ENCODE measurements at places on chromosomes 11 and 22.

DNA sequence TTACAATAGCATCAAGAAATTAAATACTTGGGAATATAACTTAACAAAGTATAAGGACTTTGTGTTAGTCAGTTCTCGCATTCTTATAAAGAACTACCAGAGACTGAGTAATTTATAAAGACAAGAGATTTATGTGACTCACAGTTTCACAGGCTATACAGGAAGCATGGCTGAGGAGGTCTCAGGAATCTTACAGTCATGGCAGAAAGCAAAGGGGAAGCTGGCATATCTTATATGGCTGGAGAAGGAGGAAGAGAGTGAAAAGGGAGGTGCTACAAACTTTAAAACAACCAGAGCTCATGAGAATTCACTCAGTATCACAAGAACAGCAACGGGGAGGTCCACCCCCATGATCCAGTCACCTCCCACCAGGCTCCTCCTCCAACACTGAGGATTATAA, 32.0 kb upstream of the CCDC134 start:
- no peak for DNase-seq

DNA sequence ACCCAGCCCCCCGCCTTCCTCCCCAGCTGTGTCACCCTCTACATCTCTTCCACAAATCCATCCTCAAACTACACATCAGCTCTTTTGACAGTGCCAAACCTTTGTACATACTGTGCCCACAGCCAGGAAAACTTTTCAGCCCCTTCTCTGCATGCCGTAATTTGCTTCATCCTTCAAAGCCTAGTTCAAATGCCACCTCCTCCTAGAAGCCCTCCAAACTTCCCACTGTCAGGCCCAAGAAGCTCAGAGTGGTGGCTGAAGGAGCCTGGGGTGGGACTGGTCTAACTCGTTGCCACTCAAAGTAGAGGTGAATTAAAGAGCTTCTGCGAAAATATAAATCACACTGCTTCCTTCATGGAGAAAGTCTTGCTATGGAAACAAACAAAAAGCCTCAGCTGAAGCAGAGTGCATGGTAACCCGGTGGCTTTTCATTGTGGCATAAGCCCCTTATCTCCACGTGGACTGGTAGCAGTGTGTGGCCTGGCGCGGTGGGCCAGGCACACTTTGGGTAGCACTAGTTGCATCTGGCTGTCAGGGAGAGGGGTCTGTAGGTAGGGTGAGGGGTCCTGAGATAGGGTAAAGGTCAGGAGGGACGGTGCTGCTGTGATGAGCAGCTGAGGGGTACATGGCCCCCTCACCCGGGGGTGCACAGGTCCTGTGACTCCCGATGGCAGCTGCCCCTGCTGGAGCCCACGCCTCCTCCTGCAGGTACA, 76.9 kb downstream of the MYO7A start:
- DNase-seq, result no peak

DNA sequence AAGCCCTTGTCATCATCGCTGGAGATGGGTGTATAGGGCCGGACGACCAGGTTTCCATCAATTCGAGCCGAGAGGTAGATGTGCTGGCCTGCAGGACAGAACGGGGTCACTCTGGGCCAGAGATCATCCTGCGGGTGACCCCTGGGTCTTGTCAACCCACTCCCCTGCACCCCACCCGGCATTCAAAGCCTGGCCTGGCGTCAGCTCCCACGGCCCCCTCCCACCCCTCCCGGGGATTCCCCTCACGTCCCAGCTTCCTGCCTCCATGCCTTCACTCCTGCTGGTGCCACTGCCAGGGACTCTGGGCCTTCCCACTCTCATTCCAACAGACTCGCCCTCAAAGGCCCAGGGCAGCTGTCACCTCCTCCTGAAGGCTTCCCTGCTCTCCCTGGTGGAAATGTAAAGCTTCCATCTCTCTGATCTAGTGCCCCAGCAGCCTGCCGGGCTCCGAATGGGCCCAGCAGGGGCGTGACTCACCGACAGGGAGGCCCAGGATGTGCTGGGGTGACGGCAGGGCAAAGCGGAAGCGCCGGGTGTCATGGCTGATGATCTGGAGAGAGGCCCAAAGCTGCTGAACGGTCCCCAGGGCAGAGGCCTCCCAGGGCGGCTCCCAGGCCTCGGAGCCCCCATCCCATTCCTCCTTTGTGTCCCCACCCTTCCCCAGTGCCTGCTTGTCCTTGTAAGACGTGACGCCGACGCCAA, 9.3 kb downstream of the ATP5MGL start:
- no peak for DNase-seq

DNA sequence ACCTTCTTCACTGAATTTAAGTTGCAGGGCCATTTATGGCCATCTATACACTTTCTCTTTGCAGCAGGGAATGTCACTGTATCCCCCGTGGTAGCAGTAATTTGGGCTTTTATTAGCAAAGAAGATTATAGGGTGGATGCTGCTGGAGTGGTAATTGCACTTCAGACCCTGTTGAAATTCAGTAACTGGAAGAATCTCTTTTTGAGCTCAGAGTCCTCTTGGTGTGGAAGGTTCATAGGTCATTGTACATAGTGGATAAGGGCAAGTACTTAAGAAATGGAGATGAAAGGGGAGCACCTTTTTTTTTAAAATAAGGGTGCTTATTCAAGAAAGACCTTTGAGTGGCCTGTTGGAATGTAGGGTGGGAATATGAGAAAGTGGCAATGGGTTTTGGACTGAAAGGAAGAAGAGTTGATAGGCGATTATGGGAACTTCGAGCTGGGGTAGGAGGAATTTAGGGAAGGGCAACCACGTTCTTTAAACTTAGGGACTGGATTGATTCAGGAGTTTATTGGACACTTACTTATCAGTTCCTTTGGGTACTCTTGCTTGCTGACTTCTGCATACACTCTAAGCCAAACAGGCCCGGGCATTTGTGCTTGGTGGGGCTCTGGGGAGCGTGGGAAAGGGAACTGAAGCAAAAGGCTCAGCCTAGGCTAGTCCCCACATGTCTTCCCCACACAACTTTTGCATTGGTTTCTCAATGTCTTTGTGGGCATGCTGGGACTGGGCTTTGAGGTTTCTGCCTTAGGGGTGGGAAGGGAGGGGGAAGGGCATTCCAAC, 26.5 kb downstream of the CTNND1 start:
- DNase-seq, result no peak

DNA sequence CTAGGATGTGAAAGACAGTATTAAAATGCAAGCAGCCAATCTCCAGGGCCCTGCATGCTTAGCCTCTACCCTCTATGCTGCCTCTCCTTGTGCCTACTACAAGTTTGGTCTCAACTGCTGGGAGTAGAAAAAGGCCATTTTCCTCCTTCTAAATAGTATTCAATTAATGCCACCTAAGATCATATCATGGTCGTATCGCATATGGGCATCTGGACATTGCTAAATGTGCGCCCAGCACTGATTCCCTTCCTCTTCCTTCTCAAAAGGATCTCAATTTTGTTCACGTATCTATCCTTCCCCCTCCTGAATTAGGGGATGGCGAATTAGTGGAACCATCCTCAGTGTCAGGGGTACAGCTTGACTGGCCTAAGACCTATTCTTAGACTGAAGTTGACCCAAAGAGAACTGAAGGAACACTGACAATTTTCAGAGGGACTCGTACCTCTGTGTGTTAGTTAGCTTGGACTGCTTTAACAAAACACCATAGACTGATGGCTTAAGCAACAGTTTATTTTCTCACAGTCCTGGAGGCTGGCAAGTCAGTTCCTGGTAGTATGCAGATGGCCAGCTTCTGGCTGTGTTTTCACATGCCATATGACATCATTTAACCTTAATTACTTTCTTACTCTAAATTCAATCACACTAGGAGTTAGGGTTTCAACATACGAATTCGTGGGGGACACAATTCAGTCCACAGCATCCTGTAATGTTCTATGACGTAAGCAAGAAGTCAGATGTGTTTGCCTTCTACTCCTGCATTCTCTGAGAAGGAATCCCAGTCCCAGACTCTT, 8.5 kb upstream of the NUP50 start:
- DNase-seq, result no peak

GRCh38 chr11:14414470-14415461, 55.8 kb upstream of the RRAS2 start:
- no peak for DNase-seq

- DNase-seq, result no peak
These were observed 38.9 kb upstream of the CCDC34 start for GRCh38 chr11:27401833-27402316.

GRCh38 chr11:17171916-17172315, 35.9 kb downstream of the PIK3C2A start:
- no peak for DNase-seq

DNA sequence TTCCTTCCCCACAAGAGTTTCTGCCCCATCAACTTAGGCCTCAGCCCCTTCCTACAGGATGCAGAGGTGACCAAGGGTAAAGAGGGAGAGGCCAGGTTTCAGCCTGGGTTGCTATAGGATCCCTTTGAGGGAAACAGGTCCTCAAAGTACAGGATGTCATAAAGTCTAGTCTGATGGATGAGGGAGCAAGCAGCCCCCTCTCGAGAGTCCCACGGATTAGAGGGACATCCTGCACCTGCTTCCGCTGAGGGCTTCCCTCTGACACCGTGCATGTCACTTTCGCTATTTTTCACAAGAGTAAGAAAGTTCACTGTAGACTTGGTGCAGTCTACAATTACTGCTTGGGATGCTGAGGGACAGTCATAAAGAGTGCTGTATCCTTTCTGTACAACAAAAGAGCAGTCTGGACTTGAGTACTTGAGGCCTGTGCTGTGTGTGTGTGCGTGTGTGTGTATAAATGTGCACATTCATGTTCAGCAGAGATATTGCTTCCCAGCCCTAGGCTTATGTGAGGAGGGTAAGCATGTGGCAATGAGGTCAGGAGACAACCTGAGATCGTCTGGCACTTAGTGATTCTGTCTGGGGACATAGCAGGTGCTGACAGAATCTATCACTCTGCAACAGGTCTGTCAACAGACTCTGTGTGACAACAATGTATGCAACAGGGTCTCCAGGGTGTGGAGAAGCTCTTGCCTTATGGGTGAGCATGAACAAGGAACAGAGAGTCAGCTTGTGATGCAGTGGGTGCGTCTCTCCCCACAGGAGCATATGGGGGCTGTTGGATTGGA, 18.0 kb upstream of the CHST1 start:
- DNase-seq, result no peak

DNA sequence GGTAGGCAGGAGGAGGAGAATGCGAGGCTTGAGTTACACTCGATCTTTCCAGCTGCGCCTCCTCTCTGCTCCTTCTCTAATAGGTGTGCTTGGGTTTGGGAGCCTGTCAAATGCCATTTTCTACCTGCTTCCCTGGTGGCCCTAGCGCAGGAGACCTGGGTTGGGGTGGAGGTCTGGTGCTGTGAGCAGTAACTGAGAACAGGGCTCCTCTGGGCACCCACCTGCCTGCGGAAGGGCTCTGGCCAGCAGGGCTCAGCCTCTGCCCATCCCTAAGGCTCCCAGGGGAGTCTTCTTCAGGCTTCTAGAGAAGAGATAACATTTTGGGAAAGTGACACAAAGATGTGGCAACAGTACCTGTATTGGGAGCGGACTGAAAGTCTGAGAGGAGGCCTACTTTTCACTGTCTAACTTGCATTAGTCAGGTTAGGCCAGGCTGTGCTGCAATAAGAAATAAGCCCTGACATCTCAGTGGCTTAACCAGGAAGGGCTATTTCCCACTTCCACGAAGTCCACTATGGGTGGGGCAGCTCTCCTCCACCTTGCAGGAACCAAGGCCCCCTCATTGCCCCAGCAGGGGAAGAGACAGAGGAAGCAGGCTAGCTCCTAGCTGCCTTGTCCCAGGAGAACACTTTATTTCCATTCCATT, 7.7 kb upstream of the LTO1 start:
- no peak for DNase-seq

- no peak for DNase-seq
These were observed 642.5 kb downstream of the LRRC4C start for GRCh38 chr11:40816976-40817375.

- peak; percentile 42 for DNase-seq
These were observed 6.7 kb downstream of the CSNK2A3 start for GRCh38 chr11:11346303-11346702.

DNA sequence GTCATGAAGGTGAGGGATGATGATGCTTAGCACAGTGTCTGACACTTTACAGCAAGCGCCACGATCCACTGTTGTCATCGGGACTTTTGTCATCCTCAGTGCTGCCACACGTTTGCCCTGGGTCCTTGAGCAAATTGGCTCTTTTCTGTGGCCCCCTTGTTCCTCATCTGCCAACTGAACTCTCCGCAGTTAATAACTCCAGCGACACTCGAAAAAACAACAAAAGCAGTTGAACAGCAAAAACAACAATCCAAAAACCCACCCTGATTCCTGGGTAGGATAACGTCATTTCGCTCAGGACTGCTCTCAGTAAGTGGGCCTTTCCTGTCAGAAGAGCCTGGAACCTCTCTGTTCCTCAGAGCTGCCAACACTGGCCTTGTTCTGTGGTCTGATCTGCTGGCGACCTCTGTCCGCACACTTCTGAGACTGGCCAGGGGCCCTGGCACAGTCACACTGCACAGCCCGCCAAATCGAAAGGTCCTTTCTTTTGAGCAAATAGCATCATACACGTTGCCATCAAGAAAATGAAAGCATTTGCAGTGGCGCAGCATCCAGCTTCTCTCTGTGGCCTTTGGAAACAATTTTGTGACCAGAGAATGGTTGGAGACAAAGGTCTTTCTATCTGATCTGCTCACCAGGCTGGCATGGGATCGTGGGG, 79.9 kb upstream of the SYT13 start:
- DNase-seq, result no peak

DNA sequence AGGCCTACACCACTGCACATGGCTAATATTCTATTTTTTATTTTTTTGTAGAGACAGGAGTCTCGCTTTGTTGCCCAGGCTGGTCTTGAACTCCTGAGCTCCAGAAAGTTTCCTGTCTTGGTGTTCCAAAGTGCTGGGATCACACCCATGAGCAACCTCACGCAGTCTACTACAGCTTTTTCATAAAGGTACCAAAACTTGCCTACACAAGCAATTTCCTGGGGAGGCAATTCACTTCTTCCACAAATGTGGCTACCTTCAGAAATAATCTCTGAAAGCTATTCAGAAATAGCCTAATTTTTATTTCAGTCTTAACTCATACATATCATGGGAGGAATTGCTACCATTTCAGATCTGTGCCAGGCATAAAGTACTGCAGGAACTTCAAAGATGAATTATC, 11.4 kb downstream of the SLC35F2 start:
- DNase-seq, result no peak

GRCh38 chr11:2217211-2218030, 45.8 kb upstream of the TH start:
- no peak for DNase-seq

All from NCI-H187 treated with DMSO at 0.1 percent for 48 hours (cell line).